CD4-positive, alpha-beta T cell treated with Interleukin-2 at 100 ng/mL for 4 hours (primary cell): ENCODE measurements at places on chromosomes 16 and 17.

DNA sequence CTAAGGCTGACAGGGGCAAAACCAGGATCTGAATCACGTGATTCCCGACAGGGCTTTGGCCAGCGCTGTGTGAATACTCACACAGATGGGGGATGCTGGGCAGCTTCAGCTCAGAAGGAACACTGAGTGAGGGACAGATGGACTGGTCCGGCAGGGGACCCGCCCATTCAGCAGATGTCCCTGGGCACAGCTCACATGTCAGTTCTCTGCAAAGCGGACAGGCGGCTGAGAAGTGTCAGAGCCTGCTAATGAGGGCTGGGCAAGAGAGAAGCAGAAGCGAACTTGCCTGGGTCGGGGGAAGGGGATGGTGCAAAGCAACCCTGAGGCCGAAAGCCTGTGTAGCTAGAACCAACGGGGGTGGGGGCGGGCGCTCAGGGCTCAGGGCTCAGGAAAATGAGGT is 11.9 kb upstream of the GLIS2 start:
- no peak for DNase-seq

DNA sequence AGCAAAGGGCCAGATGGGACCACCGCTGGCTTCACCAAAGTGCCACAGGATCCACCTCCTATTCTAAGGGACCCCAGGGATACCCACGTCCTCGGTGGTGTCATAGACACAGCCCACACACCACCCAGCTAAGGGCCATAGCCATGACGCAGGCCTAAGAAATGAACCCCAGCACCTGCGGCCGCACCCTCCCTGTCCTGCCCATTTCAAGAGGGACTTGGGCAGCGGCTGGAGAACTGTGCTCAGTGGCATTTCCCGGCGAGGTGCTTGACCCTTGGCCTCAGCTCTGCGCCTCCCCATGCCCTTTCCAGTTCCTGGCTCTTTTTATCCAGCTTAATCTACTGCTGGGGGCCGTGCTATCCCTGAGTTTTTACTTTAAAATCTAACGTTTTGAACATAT is 27.3 kb downstream of the ZNF778 start:
- no peak for DNase-seq

GRCh38 chr17:49000943-49001342 is 3.8 kb downstream of the IGF2BP1 start:
- DNase-seq: no peak

- no peak for DNase-seq
Measured at GRCh38 chr17:4764595-4764994, 7.1 kb upstream of the TM4SF5 start.

DNA sequence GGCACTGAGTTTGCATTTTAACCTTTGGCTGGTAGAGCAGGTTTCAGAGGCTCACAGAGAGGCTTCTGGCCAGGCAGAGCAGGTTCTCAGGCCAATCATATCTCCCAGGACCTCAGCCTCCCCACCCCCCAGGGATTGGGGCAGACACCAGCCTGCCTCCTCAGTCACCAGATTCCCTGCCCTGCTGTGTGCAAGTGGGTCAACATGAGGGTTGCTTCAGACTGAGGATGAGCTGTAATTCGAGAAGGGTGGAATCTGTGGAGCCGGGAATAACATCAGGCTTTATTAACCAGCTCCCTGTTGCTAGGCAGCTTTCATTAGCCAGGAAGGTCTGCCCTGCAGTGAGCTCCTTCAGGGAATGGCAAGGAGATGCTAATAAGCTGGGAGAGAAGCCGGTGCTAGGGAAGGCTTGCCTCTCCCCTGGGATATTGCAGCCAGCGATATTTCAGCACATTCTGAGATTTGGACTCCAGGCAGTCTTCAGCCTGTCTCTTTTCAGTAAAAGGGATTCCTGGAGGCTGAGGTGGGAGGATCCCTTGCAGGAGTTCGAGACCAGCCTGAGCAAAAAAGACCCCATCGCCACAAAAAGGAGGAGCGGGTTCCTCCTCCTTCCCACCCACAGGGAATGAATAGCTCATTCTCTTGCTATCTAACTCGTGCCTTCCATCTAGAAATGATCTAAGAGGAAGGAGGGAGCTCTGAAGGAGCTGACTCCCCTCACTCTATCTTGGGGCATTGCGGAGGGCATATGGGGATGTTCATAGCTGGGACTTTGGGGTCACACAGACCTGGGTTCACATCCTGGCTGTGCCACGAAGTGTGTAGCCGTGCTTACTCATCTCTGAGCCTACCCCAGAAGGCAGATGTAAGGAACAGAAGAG is 10.7 kb downstream of the SGSM2 start:
- no peak for DNase-seq

DNA sequence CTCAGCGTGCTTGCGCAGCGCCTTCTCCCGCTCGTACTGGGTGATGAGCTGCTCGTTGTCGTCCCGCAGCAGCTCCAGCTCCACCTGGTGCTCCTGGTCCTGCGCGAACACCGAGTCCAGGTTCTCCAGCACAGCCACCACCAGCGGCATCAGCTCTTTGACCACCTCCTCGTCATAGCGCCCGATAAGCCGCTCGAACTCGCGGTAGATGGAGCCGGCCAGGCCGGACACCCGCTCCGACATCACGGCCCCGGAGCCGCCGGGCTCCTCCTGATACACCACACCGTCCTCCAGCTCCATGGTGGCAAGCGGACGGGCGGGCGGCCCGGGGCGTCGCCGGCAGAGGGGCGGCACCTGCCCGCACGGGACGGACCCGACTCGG is 320 bp downstream of the SPAG9 start:
- peak; percentile 43 for DNase-seq

DNA sequence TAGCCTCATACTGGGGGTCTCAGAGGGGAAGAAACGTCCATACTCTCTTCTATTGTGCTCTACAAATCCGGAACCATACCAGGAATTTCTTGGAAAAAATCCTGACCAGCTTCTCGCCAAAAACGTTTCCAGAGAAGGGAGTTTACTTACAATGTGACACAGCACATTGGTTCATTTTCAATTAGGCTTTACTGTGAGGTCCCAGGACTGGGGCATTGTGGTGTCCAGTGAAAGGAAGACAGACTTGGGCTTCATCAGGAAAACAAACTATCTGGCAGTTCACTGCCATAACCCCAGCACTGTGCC is 14.7 kb downstream of the MPP2 start:
- no peak for DNase-seq

GRCh38 chr17:9138161-9138717 is 116.9 kb downstream of the NTN1 start:
- no peak for DNase-seq

DNA sequence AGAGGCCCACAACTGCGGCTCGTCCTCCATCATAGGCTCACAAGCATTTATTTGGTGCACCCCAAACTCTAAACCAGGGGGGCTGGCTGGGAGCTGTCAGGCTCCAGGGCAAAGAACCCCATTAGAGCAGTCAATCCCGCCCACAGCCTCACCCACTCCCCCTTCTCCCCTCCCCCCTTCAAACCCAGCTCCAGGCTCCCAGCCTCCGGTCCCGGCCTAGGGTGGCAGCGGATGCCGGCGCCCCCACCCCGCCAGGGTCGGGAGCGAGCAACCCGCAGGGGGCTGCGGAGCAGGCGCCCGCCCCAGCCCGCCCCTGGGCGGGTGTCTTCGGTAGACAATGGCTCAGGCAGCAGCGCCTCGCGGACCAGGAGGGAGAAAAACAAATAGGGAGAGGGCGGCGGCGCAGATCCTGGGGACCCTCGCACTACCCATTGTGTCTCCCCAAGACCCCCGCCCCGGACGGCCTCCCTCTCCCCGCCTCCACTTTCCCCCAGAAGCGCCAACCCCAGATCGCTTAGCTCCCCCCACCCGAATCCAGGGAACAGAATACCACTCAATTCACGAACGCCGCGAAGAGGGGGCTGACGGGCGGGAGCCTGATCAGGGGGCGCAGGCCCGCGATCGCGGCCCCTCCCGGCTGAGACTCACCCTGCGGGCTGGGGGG is 572 bp downstream of the FAM171A2 start:
- DNase-seq: no peak

- DNase-seq: no peak
Measured at GRCh38 chr17:75834928-75835653, 9.1 kb downstream of the UNC13D start.

DNA sequence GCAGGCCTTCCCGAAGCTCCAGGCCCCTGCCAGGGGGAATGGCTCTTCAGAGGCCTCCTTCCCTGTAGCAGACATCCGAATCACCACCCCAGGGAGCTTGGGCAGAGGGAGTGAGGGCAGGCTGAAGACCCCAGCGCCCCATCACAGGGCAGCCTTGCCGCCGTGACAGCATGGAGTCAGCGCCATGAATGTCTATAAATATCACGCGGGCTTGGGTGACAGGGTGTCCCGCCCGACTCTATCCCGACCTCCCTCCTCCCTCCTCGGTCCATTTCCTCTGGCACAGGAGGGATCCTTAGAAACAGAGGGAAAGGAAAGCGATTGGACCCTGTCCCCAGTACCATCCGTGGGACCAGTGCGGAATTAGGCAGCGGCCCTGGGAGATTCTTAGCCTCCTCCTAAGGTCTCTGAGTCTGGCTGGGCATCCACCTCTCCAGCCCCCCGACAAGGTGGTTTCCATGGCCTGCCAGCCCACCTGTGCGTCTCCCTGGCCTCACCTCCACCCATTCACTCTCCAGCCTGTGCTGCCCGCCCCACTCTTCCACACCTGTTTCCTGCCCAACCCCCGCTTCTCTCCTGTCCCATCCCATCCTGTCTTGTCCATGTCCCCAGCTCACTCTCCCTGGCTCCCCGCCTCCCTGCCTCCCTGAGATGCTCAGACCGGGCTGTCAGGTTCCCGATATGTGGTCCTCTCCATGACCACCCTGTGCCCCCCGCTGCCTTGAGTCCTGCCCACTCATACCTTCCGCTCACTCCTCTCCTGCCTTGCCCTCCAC is 5.1 kb downstream of the ATP2A1 start:
- DNase-seq: no peak

DNA sequence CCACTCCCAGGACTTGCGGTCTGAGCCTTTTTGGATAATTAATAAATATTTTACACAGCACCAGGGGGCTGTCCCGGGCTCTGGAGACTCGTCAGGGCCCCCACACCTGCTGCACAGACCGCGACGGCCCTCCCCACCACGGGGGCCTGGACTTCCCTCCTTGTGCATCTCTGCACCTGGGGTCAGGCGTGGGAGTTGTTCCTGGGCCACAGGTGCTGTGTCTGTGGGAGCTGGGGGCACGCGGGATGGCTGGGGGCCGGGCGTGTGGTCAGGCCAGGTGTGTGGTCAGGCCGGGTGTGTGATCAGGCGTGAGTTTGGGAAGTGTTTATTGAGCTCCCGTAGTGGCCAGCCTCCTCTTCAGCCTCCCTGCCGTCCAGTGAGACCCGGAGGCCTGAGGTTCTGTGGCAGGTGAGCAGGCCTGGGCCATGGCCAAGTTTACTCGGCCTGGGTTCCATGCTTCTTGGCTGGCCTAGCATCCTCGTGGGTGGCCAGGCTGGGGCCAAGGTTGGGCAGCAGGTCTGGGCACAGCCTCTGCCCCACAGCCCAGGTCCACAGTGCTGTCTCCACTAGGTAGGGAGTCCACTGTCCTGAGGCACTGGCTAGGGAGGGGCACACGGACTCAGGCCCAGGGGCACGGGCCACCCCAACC is 1.9 kb upstream of the STUB1 start:
- DNase-seq: no peak

DNA sequence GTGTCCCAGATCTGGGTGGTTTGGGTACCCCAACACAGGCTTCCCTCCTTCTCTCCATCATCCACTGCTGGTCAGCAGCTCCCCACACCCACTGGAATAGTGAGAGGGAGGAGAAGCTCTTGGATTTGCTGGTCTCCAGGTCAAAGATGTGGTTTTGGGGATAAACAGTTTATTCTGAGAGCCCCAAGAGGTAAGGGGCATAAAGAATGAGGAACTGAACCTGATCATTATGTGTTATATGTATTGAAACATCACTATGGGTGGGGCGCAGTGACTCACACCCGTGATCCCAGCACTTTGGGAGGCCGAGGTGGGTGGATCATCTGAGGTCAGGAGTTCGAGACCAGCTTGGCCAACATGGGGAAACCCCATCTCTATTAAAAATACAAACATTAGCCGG is 3.9 kb downstream of the DPEP2 start:
- DNase-seq: peak; percentile 52

- no peak for DNase-seq
Measured at GRCh38 chr17:48910370-48910769, 2.2 kb downstream of the UBE2Z start.

- peak; percentile 56 for DNase-seq
Measured at GRCh38 chr17:45234641-45235415, 13.1 kb downstream of the FMNL1 start.

- DNase-seq: no peak
Measured at GRCh38 chr16:87140211-87141200, 176.7 kb downstream of the C16orf95 start.

DNA sequence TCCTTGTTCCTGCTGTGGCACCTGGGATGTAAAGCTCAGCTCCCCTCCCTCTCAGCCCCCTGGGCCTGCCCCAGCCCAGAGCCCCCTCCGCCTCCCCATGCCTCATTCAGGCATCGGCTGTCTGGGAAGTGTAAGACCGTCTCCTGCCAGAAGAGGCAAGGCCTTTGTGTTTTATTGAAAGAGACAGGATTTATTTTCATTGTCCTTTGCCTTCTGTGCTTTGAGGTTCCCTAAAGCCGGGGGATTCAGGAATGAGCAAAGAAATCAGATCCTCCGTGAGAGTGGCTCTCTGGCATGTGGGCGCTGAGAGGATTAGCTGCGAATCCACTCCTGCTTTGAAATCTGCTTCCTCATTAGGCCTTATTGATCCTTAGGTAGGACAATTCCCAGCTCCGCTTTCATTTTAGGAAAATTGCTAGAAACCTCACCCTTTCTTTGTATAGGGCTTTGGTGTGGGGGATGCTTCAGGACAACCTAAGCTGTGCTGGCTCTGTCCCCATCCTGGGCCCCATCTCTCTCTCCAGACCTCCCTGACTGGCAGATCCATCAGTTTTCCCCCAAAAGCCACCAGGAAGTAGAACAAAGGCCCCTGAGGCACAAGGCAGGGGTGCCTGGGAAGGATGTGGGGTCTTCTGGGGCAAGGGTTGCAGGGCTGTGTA is 211.5 kb upstream of the TNRC6C start:
- no peak for DNase-seq

DNA sequence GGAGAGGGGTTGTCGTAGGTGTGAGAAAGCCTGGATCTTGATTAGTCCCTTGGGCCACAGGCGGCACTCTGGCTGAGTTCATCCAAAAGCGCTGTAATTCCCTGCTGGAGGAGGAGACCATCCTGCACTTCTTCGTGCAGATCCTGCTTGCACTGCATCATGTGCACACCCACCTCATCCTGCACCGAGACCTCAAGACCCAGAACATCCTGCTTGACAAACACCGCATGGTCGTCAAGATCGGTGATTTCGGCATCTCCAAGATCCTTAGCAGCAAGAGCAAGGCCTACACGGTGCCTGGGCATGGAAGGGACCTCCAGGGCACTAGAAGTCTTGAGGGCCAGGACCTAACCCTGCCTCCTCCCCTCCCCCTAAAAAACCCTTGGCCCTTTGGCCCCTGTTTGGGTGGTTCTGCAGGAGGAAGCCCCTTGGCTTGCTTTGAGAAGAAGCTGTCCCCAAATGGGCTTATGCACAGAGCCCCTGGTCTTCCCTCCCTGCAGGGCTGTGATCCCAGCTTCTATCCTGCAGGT is 6.2 kb downstream of the NEK8 start:
- no peak for DNase-seq

GRCh38 chr17:81635973-81636504 is 873 bp downstream of the NPLOC4 start:
- no peak for DNase-seq
